ENCODE measurements at places on chromosomes 12 and 14.
A peak's percentile ranks its signal among the peaks of the same experiment; 100 is the strongest.

DNA sequence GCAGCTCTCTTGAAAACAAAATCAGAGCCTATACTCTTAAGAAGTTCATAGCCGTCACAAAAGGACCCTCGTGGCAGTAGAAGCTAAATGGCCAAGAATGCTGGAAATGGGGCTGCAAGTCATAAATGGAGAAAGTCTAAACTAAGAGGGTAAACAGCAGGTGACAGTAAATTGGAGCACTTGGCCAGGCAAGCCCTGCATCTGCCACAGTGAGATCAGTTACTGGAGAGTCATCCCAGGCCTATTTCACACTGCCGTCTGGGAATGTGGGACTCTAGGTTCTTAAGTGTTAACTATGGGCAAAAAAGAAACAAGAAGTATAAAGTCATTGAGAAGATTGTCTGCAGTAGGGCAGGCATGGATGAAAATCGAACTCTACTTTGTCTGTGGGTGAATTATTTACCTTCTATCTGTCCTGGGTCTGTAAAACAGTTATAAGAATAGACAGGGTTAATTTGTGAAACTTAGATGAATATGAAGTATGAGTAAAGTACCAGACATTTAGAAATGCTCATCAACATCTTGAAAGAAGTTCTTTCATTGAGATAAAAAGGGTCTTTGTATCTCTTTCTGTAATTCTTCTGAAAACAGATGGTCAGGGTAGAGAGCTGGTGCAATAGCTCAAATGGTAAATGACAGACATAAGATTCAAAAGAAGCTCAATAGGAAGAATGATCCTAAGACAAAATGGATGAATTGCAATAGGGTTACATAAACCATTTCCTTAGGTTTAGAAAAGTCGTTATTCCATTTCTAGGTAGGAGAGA lies 792.5 kb downstream of the DIO2 start:
- no peak for DNase-seq

GRCh38 chr12:49440035-49440434 lies 72.8 kb downstream of the SPATS2 start:
- no peak for DNase-seq

DNA sequence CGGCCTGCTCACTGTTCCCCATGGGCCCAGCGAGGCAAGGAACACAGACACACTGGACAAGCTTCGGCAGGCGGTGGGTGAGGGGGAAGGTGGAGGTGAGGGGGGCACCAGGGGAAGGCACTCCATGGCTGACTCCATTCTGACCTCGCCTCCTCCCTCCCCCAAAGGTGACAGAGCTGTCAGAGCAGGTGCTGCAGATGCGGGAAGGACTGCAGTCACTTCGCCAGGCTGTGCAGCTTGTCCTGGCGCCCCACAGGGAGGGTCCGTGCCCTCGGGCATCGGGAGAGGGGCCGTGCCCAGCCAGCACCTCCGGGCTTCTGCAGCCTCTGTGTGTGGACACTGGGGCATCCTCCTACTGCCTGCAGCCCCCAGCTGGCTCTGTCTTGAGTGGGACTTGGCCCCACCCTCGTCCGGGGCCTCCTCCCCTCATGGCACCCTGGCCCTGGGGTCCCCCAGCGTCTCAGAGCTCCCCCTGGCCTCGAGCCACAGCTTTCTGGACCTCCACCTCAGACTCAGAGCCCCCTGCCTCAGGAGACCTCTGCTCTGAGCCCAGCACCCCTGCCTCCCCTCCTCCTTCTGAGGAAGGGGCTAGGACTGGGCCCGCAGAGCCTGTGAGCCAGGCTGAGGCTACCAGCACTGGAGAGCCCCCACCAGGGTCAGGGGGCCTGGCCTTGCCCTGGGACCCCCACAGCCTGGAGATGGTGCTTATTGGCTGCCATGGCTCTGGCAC lies 10.6 kb downstream of the MCRS1 start:
- no peak for DNase-seq

DNA sequence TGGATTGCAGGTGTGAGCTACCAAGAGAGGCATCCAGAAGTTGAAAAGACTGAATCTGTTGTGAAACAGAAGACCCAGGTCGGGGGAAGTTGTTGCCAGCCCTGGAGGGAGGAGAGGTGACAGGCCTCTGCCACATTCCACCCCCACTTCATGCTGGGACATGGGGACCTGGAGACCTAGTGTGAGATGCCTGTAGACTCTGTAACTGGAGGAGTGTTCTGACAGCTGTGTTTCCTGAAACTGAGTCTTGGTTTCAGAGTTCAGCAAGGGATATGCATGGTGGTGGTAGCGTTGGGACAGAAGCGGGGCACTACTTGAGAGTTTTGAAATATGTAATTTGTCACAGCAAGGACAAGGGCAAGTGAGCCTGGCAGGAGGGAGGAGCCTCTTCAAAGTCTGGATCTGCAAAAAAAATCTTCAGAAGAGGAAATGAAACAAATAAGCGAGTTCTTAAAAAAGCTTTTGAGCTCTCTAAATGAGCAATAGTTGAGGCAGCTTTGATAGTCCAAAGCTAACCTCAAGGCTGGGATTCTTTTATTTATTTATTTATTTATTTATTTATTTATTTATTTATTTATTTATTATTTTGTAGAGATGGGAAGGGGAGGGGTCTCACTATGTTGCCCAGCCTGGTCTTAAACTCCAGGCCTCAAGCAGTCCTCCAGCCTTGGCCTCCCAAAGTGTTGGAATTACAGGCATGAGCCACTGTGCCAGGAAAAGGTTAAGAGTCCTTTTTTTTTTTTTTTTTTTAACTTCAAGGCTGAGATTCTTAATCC lies 58.9 kb upstream of the EEA1 start:
- no peak for DNase-seq

DNA sequence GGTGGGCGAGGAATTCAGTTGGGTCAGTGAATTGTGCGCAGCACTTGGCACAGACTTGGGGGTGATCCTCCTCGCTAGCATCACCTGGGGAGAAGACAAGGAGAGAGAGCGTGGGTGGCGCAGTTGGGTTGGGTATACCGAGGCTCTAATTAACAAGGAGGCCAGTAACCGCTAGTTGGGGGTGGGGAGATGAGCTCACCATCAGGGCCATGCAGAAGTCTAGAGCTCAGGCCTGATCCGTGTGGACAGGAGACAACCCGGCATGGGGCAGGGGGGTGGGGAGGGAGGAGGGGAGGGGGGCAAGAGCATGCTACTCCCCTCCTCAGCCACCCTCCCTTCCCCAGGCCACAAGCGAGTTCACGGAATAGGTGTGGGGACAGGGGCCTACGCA lies 580 bp downstream of the SALL2 start:
- DNase-seq = peak; percentile 14

GRCh38 chr12:131137009-131137835 lies 183.5 kb downstream of the ADGRD1 start:
- DNase-seq = no peak

- DNase-seq = no peak
Observed at GRCh38 chr12:93205361-93205760, 172.4 kb upstream of the NUDT4 start.

- peak; percentile 80 for DNase-seq
Observed at GRCh38 chr12:111443586-111443985, 37.9 kb downstream of the SH2B3 start.

DNA sequence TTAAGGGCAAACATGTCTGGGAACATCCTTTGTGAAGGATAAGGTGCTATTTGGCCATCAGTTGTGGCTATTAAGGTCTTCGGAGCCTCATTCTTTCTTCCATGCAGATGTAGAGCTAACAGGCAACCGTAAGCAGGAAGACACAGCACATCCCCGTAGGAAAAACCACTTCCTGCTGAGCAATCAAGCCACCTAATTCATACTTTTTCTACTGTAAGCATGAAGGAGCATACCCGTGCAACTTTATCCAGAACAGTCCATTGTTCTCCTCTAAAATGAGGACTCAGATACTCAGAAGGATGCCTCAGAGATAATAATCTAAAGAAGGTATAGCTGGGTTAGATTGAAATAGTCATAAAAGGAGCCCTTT lies 232.0 kb downstream of the PPM1H start:
- no peak for DNase-seq

GRCh38 chr12:121649819-121650353 lies 19.6 kb downstream of the MORN3 start:
- DNase-seq = no peak

- DNase-seq = no peak
Observed at GRCh38 chr12:1691123-1692007, 495 bp downstream of the ADIPOR2 start.

DNA sequence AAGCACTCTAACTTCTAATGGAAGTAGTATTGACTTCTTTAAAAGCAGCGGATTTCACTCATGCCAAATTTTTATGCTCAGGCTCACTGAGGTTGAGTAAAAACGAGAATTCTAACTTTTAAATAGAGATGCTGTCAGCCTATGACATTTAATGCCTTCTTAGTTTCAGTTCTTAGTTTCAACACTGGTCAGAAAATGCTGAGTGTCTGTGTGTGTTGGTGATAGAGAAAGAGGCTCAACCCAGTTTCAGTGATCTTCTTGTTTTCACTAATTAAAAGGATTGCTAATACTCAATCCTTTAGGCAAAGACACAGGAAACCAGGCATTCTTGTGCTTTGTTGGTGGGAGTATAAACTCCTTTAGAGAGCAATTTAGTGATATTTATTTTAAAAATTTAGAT lies 31.0 kb downstream of the PEBP1 start:
- no peak for DNase-seq

- peak; percentile 45 for DNase-seq
Observed at GRCh38 chr14:65098586-65098985, 3.7 kb downstream of the MAX start.

DNA sequence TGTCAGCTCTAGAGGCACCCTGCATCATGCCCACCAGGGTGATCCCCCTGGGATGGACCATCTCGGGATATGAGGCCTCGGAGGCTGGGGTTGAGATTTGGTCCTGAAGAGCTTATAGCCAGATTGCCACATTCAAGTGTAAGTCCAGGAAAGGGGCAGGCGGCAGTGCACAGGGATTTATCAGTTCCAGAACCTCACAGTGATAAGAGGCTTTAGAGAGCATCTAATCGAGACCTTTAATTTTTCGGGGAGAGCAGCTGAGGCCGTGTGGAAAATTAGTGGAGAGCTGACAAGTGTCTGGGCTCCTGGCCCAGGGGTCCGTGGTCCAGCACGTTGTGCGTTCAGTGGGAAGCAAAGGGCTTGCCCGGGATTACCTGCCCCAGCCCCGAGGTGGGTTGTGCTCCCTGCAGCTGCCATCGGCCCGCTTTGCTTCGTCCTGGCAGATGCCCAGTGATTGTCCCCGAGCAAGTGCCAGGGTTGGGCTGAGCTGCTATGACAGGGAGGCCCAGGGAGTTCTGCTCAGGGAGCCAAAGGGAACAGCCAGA lies 52.1 kb downstream of the C14orf132 start:
- no peak for DNase-seq

DNA sequence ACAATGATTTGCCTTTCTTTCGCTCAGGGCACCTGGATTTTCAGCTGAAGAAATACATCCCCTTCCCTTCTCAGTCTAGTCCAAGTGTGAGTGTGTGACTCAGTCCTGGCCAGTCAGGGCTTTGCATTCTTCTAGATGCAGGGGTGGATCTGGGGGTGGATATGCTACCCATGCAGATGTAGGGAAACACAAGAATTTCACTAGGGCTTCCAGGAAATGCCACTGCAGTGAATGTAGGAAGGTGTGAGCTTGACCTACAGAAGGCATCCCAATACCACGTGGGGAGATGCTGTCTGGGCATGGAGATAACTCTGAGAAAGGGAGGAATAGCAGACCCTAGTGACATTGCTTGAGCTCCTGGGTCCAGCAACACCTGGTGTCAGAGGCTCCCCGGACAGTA lies 404.2 kb downstream of the GLT1D1 start:
- DNase-seq = no peak

DNA sequence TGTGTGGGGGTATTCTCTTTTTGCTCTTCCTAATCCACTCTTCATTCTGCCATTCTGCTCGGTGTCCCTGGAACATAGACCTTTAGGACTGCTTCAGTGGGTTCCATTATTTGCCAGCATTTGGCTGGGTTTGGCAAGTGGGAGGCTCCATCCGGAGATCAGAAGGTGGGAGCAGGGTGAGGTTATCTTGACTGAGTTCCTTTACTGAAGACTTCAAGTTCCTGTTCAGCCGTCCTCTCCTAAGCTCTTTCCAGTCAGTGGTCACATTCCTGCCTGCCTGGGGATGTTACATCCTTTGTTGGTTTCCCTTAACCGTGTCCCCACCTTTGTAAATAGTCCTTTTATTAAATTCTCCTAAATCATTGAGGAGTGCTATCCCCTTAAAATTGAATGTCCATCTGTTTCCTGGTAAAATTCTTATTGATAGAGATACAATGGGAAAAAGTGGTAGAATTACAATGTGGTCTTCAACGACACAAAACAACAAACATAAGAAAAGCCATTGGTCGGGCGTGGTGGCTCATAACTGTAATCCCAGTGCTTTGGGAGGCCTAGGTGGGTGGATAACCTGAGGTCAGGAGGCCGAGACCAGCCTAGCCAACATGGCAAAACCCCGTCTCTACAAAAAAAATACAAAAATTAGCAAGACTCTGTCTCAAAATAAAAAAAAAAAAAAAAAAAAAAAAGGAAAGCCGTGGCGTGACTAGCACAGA lies 5.0 kb upstream of the MIA2 start:
- DNase-seq = no peak

- no peak for DNase-seq
Observed at GRCh38 chr12:110906083-110906482, 14.3 kb downstream of the MYL2 start.

GRCh38 chr12:132437252-132437932 lies 52.6 kb upstream of the FBRSL1 start:
- DNase-seq = no peak

- DNase-seq = no peak
Observed at GRCh38 chr14:72788255-72788654, 105.6 kb downstream of the DPF3 start.

- DNase-seq = no peak
Observed at GRCh38 chr12:33180918-33181317, 258.7 kb downstream of the SYT10 start.

GRCh38 chr14:66425402-66425801 lies 60.8 kb upstream of the CCDC196 start:
- peak; percentile 44 for DNase-seq

- DNase-seq = no peak
Observed at GRCh38 chr14:28926122-28926521, 159.5 kb downstream of the FOXG1 start.

Data from renal cortical epithelial cell (primary cell).